ENCODE measurements at places on chromosomes 4 and X. TPM values are rescaled to one million over a fixed set of nuclear protein-coding genes. Genes with fewer than 3 reads are reported as not detected.

Gene FMR1NB
- total RNA-seq = not detected

Gene PAGE1
- total RNA-seq = not detected

Gene GLOD5
- not detected for total RNA-seq

DNA sequence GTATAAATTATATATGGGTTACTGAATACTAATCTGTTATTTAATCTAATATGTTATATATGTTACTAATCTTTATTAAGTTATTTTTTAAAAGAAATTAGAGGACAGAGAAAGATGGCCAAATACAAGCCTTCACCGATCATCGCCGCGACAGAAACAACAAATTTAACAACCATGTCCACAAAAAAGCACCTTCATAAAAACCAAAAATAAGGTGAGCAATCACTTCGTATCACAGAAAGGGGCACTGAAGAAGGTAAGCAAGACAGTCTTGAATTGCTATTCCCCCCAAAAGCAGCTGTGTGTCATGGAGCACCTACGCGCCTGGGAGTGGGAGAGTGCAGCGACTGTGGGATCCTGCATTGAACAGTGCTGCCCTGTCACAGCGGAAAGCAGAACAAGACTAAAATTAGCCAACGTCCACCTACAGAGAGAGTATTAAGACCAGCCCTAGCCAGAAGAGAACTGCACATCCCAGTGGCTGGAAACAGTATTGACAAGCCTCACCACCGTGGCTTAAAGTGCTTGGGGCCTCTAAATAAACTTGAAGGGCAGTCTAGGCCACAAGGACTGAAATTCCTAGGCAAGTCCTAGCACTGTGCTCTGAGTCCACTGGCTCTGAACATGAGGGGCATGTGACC, 38.5 kb downstream of the LRBA start:
- no peak for DNase-seq

DNA sequence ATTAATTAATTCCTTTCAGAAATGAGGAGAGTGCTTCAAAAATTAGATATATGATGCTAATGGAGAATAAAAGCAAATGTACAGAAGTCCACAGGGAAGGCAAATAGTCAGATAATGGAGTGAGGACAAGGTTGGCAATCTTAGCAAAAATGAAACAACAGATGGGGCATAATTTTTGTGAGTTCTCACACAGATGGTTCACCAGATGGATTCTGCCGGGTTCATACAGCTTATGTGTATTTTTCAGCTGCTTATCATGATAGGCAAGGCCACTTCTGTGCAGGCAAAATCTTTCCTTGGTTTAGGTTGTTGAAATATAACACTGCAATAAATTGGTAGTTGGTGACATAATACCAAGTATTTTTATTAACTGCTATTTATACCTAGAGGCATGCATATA, 1539.0 kb upstream of the IGFBP7 start:
- no peak for DNase-seq

DNA sequence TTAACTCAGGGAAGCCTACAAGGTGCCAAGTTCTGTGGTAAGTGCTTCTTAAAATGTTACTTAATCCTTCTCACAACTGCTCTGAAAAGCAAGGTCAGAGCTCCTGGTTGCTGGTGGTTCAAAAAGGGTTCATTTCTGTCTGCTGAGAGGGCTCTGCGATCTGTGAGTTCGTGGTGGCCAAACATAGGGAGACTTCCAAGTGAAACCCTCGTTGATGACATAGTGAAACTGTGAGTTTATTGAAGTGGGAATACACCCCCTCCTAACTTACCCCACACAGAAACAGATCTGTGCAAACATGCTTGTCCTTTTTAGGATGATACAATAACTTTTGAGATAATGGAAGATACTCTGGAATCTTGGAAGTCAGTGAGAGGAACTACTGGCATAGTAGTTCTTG, 164.8 kb upstream of the PGRMC2 start:
- DNase-seq = no peak

DNA sequence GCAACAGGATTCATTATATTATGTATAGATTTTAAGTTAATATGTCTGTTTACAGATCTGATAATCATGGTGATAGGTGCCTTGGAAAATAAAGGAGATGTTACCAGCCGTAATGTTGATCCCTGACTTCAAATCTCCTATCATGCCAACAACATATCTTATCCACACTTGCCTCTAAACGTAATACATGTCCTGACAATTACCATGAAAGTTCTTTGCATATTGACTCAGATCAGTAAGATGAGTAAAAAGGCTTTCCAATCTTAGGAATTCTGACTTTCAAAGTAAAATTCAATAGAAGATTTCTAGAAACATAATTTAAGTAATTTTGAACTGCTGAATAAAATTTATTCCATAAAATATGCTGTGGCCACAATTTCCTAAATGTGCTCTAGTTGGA, 513.3 kb downstream of the ANKRD50 start:
- DNase-seq = no peak

- DNase-seq = no peak
Measured at GRCh38 chrX:46325312-46325877, 219.8 kb downstream of the ZNF674 start.

DNA sequence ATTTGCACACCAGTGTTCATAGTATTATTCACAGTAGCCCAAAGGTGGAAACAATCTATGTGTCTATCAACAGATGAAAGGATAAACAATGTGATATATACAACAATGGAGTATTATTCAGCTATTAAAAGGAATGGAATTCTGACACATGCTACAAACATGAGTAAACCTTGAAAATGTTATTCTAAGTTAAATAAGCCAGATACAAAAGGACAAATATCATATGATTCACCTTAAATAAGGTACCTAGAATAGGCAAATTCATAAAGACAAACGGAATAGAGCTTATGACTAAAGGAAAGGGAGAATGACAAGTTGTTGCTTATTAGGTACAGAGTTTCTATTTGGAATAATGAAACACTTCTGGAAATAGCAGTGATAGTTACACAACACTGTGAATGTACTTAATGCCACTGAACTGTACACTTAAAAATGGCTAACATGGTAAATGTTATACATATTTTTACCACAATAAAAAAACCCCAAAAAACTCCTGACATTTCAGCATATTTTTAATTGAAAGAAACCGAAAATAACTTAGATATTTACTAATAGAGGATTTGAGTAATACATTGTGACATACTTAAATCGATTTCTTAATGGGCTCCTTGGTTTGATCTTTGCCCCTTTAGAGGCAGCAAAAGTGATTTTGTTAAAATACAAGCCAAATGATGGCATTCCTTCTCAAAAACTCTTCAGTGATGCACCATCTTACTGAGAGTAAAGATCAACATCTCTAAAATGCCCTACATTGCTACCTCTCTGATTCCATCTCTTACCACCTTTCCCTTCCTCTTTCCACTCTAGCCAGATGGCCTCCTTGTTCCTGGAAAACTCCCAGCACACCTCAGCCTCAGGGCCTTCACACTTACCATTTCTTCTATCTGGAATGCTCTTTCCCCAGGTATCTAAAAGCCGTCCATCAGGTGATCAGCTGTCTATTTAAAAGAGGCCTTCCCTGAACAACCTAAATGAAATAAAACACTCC, 8.6 kb upstream of the CYP2U1 start:
- DNase-seq = no peak

- DNase-seq = peak; percentile 79
Measured at GRCh38 chr4:76689145-76689817, 208.7 kb downstream of the SOWAHB start.

DNA sequence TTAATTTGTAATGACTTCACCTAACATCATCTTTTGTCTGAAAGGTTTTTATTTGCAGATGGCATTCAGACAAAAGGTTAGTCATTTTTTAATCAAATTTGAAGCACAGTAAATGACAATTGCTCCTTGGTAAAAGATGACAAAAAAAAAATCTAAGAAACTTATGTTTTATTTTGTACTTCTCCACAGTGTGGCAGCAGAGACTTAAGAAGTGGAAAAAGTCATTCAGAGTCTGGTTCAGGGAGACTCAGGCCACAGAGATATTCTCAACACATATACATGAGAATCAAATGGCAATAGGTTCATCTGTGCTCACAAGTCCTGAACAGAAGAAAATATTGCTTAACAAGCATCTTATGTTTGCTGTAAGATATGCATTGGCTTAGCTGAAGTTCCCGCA, 436.2 kb downstream of the KCNIP4 start:
- no peak for DNase-seq

DNA sequence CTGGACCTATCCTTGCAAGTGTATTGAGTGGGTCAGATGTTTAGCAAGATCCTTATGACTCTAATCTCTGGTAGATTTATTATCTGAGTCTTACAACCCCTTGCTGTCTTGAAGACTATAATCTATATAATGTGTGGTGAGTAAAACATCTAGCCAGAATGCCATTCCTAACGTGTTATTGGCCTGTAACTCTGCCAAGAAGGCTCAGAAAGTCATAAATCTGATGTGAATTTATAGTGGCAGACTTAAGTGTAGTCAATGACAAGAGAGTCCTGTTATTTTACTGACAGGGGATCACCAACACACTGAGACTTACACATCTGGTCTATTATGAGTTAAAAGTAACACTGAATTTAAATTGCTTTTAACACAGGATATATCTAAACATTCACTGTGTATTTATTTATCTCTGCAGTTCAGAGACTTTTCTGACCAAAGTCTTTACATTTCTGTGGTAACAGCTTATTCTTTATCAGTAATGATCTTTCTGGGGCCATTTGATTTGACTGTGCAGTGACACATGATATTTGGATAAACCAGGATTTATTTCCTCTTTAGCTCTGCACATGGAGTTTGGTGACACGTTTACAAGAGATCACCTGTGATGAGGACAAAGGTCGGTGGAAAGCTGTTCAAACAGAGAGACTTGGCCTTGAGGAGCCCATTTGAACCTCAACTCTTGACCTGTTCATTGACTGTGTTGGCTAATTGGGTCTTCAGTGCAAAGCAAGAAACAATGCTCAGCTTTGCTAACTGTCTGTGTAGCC, 415.8 kb downstream of the STIM2 start:
- no peak for DNase-seq

All from right cardiac atrium (tissue), 5 donors.